ENCODE measurements at places on chromosomes 3 and 15.

GRCh38 chr3:64825404-64826120, 137.8 kb upstream of the ADAMTS9 start:
- DNase-seq: no peak

DNA sequence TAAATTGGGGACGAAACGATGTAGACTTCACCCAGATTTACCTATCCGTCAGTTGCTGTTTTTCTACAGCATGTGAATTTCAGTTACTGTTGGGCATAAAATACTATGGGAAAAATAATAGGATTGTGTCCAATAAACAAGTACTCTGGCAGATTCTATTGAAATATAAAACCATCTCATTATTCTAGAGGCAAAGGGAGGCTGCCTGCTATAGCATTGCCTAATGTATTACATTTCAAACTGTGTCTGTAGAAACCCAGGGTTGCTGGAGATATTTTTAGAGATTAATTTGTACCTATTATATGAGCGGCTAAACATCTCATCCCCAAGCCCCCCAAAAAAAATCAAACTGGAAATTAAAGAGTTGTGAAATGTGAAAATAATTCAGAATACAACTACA, 159.6 kb upstream of the IL12A start:
- no peak for DNase-seq

GRCh38 chr15:34789326-34789725, 6.0 kb downstream of the ACTC1 start:
- DNase-seq: no peak

DNA sequence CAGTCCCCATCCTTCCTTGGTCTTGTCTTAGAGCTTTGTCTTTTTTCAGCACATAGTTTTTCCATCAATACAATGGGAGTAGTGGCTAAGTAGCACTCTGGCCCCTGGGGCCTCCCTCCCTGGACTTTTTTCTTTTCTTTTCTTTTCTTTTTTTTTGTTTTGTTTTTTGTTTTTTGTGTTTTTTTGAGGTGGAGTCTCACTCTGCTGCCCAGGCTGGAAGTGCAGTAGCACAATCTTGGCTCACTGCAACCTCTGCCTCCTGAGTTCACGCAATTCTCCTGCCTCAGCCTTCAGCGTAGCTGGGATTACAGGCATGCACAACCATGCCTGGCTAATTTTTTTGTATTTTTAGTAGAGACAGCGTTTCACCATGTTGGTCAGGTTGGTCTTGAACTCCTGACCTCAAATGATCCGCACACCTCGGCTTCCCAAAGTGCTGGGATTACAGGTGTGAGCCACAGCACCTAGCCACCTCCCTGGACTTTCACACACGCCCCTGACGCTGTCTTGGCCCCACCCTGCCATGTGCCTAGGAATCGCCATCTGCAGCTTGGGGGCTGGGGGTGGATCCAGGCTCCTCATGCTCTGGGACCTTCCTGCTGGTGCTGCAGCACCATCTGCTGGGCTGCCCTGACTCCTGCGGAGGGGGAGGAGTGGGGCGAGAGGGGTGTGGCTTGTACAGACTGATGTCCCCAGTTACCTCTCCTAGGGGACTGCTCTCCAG, 2.8 kb downstream of the C15orf39 start:
- peak; percentile 87 for DNase-seq

- DNase-seq: no peak
These were observed 2.7 kb downstream of the FBN1 start for GRCh38 chr15:48642795-48643194.

DNA sequence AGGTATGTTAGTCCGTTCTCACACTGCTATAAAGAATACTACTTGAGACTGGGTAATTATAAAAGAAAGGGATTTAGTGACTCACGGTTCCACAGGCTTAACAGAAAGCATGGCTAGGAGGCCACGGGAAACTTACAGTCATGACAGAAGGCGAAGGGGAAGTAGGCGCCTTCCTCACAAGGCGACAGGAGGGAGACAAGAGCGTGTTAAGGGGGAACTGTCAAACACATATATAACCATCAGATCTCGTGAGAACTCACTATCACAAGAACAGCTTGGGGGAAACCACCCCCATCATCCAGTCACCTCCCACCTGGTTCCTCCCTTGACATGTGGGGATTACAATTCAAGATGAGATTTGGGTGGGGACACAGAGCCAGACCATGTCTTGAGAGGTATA, 30.4 kb downstream of the SPRED1 start:
- DNase-seq: no peak

Measured in iPS DF 6.9 (cell line).